AG20443 (cell line): ENCODE measurements at places on chromosomes 1 and 21.
A peak's percentile ranks its signal among the peaks of the same experiment; 100 is the strongest.

GRCh38 chr21:34075760-34076660 is 2.6 kb downstream of the MRPS6 start:
- DNase-seq: no peak

DNA sequence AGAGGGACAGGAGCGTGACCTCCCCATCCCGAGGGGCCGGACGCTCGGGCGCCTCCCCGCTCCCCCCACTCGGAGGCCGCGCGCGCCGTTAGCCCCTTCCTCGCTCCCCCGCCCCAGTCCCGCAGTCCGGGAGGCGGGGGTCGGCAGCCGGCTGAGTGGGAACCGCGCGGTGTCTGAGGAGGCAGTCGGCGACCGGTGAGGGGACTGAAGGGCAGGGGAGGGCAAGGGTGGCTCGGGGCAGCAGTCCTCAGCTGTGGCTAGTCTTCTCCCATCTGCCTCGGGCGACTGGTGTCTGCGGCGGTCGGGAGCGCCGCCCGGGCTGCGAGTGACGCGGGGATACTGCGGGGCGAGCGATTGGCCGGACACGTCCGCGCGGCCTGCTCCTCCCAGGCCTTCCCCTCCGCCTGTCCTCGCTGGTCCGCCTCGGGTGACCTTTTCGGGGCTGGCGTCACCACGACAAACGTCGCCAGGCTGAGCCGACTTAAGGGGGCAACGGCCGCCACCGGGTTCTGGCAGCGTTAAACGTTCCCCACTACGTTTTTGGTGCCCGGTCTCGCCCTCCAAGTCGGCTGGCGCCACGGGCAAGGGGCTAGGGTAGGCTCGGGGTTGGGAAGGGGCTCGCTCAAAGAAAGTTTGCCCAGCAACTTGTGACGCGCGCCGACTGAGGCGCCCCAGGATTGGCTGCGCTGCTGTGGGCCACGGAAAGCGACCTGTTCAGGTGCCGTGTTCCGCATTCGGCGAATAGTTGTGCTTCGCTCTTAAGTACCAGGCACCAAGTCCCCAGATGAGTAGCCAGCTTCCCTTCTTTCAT is 538 bp downstream of the ZNF672 start:
- peak; percentile 90 for DNase-seq

DNA sequence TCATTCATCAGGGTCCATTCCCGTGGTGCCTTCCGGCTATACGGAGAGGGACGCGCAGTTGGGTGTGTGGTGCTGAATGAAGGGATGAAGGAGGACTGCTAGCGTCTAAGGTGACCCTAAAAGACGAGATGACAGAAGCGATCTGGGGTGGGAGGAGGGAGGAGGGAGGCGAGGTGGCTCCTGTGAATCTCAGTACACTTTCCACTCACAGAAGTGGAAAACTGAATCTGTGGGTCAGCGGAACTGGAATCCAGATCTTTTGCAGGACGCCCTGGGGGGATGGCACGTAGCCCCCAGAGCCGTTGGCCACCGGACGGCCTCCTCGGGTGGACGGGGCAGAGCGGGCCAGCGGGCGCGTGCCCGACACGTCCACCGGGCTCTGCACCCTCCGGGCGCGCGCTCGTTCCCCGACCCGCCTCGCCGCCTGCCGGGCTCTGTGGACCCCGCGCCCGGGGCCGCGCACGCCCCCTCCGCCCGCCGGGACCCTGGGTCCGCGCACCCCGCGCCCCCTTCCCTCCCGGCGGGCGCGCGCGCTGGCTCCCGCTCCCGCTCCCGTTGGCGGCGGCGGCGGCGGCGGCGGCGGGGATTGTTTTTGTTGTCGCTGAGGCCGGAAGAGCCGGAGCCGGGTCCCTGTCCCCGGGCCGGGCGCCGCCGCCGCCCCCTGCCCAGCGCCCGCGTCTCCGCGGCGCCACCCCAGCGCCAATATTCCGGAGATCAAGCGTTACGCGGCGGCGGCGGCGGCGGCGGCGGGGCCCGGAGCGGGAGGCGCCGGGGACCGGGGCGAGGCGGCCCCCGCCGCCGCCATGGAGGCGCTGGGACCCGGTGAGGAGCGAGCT is at the start of gene AGO4:
Gene AGO4 (plus strand): TSS at position 403 of the 836 bp plus-strand sequence. CDS start 401 bp downstream, at position 804.
- DNase-seq: peak; percentile 88

- no peak for DNase-seq
Measured at GRCh38 chr1:55702064-55702463, 486.9 kb upstream of the USP24 start.

DNA sequence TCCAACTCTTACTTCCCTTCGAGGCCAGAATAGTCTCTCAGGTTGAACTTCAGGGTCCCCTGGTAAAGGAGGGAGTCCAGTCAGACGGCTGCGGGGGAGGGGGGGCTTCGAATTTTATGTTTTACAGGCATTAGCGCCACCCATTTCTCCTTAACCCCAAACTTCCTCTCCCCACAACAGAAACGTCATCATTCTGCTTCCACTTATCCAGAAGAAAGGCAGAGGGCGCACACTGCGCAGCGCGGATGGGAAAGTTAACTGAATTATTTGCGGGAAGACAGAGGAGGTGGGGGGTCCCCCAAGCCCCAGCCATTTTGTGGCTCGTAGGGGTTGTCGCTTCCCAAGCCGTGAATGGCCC is 529 bp upstream of the PRMT2 start:
- peak; percentile 74 for DNase-seq

DNA sequence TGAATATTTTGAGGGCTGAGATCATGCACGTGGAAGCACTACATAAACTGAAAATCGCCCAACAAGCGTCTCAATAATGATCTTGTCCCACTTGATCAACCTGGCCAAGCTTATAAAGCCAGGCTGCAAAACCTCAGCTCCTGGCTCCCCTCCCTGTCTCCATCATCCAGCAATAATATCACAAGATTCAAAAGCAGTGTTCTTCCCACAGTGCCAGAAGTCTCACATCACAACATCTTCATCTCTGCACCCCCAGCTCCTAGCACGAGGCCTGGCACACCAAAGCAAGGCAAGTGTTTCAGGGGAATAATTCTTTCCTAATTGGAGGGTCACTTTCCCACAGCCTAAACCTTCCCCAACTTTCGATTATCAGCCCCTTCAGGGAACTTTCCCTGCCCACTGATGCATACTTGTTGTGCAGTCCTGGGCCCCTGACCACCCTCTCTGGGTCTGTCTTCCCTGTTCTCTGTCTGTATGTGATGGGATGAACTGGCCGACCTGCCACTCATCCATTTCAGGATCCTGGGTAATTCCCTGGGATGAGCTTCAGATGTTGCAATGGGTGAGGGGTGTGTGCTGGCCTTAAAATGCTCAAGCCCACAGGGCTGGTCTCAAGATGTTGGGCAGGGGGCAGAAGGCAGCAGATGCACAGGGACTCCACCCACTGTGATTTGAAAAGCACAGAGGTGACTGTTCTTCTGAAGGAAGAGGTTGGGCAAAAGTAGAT is 129.0 kb downstream of the DMRTB1 start:
- no peak for DNase-seq
